ENCODE measurements at places on chromosomes 13 and 19. TPM values are rescaled to one million over a fixed set of nuclear protein-coding genes. Genes with fewer than 3 reads are reported as not detected.

DNA sequence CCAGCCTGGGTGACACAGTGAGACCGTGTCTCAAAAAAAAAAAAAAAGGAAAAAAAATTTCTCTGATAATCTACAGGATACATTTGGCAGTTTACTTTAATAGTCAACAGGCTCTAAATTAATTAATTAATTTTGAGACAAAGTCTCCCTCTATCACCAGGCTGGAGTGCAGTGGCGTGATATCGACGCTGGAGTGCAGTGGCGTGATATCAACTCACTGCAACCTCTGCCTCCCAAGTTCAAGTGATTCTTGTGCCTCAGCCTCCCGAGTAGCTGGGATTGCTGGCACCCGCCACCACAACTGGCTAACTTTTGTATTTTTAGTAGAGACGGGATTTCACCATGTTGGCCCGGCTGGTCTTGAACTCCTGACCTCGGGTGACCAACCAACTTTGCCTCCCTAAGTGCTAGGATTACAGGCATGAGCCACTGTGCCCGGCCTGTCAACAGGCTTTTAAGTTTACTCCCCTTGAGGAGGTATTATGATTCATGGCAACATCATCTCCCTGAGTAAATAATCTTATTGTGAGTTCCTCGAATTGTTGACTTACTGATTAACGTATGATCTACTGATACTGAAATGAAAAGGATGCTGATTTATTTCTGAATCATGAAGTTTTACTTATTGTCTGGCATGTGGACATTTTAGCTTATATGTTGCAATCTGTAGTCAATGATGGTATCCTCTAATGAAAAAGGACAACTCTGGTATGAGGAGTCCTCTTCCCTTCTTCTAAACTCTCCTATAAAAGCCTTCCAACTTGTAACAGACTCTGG lies 21.3 kb upstream of the MTRF1 start:
- no peak for DNase-seq
- no peak overlapping the region for H3K4me3 ChIP-seq
- H3K4me1 ChIP-seq, result no peaks in the 10 kb centered on the region

GRCh38 chr19:10885201-10886169 lies 14.1 kb downstream of the CARM1 start:
- H3K36me3 ChIP-seq, result no peaks in the 10 kb centered on the region
- peak overlapping the region; percentile 16 for H3K27ac ChIP-seq
- H3K4me1 ChIP-seq, result peaks cover 35% of the 10 kb centered on the region
- DNase-seq, result no peak
- H3K27me3 ChIP-seq, result no peaks in the 10 kb centered on the region

DNA sequence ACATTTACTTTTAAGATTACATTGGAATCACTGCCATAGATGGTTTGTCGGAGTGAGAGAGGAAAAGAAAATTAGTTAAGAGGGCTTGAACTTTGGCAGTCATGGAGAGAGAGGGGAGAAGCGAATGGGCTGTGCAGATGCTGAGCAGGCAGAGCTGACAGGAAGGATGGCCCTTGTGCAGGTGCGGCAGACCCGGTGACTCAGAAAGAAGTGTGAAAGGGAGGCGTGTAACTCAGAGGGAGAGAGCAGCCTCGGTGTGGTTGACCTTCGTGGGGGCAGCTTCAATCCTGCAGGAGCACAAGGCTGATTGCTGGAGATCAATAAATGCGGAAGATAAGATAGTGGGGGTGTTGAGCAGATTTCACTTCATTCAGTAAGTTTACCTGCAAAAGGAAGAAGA lies 76.9 kb downstream of the TNFSF13B start:
- no peak overlapping the region for H3K27ac ChIP-seq
- no peak for DNase-seq
- H3K36me3 ChIP-seq, result no peaks in the 10 kb centered on the region
- H3K4me1 ChIP-seq, result no peaks in the 10 kb centered on the region
- no peaks in the 10 kb centered on the region for H3K27me3 ChIP-seq

- H3K36me3 ChIP-seq, result peaks cover 84% of the 10 kb centered on the region
- no peaks in the 10 kb centered on the region for H3K4me1 ChIP-seq
- no peak for DNase-seq
- H3K4me3 ChIP-seq, result no peak overlapping the region
- H3K27ac ChIP-seq, result no peak overlapping the region
Observed at GRCh38 chr13:72754111-72754510, 26.4 kb downstream of the BORA start.

- H3K27me3 ChIP-seq, result no peaks in the 10 kb centered on the region
- no peak overlapping the region for H3K4me3 ChIP-seq
- no peak for DNase-seq
- no peak overlapping the region for H3K27ac ChIP-seq
- no peaks in the 10 kb centered on the region for H3K4me1 ChIP-seq
Observed at GRCh38 chr19:10278935-10279334, 7.8 kb upstream of the ICAM4 start.

GRCh38 chr19:2982983-2983350 lies 5.6 kb downstream of the TLE6 start:
- no peaks in the 10 kb centered on the region for H3K36me3 ChIP-seq
- H3K27ac ChIP-seq, result peak overlapping the region; percentile 92
- peak overlapping the region; percentile 44 for H3K4me3 ChIP-seq
- no peaks in the 10 kb centered on the region for H3K27me3 ChIP-seq
- DNase-seq, result peak; percentile 95

DNA sequence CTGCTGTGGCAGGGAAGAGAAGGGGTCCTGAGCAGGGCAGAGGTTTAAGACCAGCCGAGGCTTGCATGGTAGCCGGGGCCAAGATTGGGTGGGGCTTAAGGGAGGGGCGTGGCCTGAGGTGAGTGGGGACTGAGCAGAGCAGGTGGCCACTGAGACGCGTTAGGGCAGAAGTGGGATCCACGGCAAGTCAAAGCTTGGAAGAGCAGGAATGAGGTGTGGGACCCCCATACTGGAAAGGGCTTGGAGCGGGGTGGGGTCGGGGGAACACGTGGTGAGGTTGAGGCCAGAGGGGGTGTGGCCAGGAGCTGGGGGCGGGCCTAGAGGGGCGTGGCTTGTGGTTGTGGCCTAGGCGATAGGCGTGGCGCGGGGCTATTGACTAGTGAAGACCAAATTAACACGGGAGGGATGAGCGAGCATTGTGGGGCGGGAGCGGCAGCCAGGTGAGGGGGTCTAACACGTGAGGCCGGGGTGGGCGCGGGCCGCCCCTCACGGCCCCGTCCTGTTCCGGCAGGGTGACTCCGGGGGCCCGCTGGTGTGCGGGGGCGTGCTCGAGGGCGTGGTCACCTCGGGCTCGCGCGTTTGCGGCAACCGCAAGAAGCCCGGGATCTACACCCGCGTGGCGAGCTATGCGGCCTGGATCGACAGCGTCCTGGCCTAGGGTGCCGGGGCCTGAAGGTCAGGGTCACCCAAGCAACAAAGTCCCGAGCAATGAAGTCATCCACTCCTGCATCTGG lies 3.3 kb downstream of the CFD start:
- H3K4me1 ChIP-seq, result peaks cover 16% of the 10 kb centered on the region
- no peak overlapping the region for H3K27ac ChIP-seq
- peaks cover 3% of the 10 kb centered on the region for H3K36me3 ChIP-seq
- peaks cover 36% of the 10 kb centered on the region for H3K27me3 ChIP-seq
- H3K4me3 ChIP-seq, result peak overlapping the region; percentile 14
- DNase-seq, result no peak

DNA sequence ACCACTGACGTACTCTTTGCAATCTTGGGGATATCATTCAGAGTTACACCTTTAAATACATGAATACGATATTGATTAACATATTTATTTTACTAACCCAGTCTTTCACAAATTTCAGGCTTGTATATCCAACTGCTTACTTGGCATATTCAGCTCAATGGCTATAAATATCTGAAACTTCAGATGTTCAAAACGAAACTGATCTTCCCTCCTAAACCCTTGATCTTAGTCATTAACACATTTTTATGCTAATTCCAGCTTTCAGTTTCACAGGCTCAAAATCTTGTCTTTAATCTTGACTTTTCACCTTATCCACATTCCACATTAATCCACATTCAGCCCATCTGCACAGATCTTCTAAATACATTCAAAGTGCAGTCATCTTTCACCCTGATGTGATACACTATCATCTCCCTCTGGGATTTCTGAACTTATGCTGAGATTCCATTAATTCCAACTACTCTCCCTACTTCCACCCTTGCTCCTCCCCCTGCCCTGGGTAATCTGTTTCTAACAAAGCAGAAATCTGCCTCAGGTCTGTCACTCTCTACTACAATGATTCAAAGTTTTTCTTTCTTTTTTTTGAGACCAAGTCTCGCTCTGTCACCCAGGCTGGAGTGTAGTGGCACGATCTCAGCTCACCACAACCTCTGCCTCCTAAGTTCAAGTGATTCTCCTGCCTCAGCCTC lies 387.2 kb downstream of the GPC5 start:
- H3K27me3 ChIP-seq, result no peaks in the 10 kb centered on the region
- DNase-seq, result no peak
- no peaks in the 10 kb centered on the region for H3K36me3 ChIP-seq
- H3K27ac ChIP-seq, result no peak overlapping the region
- no peak overlapping the region for H3K4me3 ChIP-seq

DNA sequence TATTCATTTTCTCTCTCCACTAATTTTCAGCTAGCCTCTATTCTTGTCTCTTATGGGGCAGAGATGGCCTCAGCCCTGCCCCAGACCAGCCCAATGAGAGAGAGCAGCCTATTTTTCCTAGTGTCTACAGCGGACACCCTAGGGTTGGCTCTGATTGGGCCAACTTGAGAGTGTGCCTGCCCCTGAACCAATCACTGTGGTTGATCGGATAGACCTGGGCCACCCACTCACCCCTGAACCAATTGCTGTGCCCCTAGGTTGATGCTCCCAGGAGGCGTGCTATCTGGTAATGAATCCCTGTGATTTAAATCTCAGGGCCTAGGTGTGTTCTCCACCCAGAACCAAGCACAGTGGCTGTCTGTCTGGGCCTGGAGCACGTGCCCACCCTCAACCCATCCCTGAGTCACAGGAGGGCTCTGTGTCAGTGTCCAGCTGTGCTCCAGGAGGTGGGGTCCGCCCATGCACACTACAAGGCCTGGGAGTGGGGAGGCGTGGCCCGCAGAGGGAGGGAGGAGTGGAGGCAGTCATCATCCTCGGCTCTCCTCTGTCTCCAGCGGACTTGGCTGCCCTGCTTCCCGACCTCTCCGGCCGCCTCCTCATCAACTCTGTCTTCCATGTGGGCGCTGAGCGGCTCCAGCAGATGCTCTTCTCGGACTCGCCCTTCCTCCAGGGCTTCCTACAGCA lies 14.9 kb upstream of the SCN1B start:
- no peak for DNase-seq
- no peak overlapping the region for H3K27ac ChIP-seq
- H3K4me3 ChIP-seq, result no peak overlapping the region
- peaks cover 89% of the 10 kb centered on the region for H3K36me3 ChIP-seq
- H3K4me1 ChIP-seq, result peaks cover 25% of the 10 kb centered on the region
- H3K27me3 ChIP-seq, result no peaks in the 10 kb centered on the region

Gene SELENOV
- not detected for total RNA-seq

Gene PSG11
- total RNA-seq, result not detected

Gene KLC3
- total RNA-seq, result not detected

Gene OR7C1
- total RNA-seq, result 0.06 TPM

Gene PLK5
- total RNA-seq, result not detected

Gene CCDC169
- 0.86 TPM for total RNA-seq

Gene TNNI3
- not detected for total RNA-seq
